ENCODE measurements at places on chromosomes 13 and 19.

DNA sequence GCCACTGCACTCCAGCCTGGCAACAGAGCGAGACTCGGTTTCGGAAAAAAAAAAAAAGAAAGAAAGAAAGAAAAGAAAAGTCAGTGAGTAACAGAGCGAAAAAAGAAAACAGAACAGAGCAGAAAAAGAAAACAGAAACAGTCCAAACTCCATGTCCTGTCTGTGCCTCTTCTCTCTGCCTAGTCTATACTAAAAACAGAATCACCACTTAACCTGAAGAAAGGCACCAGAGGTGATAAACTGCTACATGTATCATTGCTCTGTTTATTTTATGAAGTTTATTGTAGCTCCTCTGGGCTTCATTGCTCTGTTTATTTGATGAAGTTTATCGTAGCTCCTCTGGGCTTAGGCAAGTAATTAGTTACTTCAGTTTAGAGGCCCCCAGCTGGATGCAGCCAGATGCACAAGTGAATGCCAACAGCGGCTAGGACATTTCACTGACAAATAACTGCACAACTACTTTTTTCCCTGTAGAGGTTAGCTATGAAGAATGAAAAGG is 39.2 kb downstream of the TBC1D4 start:
- DNase-seq: no peak

- DNase-seq: no peak
These were observed 120.0 kb downstream of the UQCRFS1 start for GRCh38 chr19:29092712-29093552.

GRCh38 chr19:3798137-3798536 is 12.0 kb upstream of the MATK start:
- no peak for DNase-seq

DNA sequence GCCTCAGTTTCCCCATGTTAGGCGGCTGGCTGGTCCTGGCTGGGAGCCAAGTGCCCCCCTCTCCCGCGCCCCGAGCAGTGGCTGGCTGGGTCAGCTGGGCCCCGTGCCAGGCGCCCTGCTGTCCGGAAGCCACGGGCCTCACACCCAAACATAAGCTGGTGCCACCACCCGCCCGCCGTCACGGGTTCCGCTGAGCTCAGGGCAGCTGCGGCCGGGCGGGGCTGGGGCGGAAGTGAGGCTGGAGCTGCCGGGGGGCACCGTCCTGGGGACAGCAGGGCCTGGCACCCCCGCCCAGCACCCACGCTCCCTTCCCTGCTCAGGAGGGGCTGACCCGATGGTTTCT is 19.3 kb downstream of the HCN2 start:
- no peak for DNase-seq

DNA sequence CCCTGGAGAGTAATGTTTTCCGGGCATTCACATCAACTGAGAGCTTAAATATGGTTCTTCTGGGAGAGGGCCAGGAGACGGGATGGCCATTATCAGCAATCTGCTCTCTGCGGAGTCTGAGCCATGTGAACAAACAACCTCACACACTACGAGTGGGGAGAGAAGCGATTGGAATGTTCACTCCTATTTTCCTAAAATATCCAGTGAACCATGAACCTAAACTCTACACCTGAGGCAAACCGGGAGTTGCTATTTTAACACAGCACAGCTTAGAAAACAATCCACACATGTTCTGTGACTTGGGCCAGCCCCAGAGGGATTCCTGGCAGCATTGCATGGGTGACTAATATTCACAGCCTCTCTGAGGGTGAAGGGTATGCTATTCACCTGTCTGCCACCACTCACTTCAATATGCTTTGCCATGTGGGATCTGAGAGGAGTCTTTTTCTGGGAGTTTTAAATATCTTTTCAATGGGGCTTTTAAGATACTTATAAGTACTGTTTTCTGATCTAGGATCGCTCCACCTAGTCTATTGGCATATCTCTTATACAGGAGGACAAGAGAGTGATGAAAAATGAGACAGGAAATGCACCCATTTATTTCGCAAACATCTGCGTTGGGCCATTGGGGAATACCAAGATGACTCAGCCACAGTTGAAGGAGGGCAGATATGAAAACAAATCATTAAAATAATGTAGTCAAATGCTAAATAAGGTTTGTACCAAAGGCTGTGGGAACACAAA is 72.6 kb upstream of the SERP2 start:
- DNase-seq: no peak

DNA sequence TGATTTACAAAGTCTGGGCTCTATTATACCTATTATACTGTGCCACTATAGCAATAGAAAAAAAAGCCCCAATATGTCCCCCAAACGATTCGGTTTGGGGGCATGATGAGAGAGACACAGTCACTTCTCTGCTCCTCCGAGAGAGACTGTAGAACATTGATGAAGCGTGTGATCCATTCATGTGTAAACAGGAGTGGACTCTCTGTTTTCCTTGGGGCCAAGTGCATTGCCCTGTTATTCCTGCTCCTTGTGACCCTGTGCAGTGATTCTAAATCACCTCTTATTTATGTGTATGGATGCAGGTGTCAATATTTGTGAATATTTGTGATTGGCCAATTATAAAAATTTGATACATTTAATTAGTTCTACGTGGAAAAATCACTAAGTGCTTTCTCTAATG is 17.0 kb downstream of the F10 start:
- DNase-seq: no peak

- DNase-seq: no peak
These were observed 6.9 kb upstream of the OVOL3 start for GRCh38 chr19:36103842-36104552.

GRCh38 chr19:5434970-5435641 is 20.1 kb upstream of the ZNRF4 start:
- no peak for DNase-seq

DNA sequence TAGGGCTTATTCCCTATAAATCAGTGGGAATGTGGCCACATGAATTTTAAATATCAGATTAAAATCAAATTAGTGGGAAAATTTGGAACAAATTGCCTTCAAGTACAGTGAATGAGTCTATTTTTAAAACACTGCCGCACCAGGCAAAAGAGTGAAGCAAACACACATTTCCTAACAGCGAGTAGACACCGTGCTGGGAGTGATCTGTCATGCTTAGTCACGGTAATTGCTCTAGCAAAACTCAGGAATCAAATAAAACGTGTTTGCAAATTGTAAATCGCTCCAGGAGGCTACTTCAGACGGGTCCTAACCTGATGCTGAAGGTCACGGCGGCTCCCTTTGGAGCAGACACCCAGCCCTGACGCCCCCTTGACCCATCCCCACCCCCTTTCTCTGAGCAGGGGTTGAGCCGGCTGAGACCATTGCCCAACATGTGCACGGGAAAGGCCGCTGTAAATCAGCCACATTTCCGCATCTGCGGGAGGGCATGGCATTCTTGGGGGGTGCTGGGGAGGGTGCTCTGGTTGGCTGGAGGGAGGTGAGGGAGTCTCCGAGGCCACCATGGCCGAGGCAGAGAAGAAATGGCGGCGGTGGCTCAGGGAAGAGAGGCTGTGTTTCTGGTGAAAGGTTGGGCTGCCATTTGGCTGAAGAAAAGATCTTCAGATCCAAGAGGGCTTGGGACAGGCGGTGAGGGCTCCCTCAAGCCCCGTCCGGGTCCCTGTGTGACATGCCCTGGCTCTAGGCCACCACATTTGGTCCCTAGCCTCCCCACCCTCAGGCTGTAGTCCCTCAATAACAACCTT is 8.9 kb downstream of the CEBPA start:
- no peak for DNase-seq
